ENCODE measurements at places on chromosomes 3 and 15. TPM values are rescaled to one million over a fixed set of nuclear protein-coding genes. Genes with fewer than 3 reads are reported as not detected.

P3H2 gene
- total RNA-seq, result 4.6 TPM

ANKUB1 gene
- total RNA-seq, result not detected

TF gene
- total RNA-seq, result 0.33 TPM

TGM4 gene
- total RNA-seq, result not detected

TMCO5A gene
- total RNA-seq, result not detected

RLBP1 gene
- not detected for total RNA-seq

ALPK3 gene
- 0.50 TPM for total RNA-seq

ALS2CL gene
- total RNA-seq, result 19.7 TPM

SAMD7 gene
- total RNA-seq, result not detected

ST8SIA2 gene
- not detected for total RNA-seq

GOLGA6B gene
- not detected for total RNA-seq

ZPLD1 gene
- 0.17 TPM for total RNA-seq

COPS2 gene
- total RNA-seq, result 92.2 TPM

PLIN1 gene
- 0.51 TPM for total RNA-seq

AQP9 gene
- not detected for total RNA-seq

EIF4G1 gene
- total RNA-seq, result 263 TPM

PLSCR4 gene
- total RNA-seq, result 36.7 TPM

Data from fibroblast of lung (primary cell).